Left lung (tissue), 14 donors: ENCODE measurements at places on chromosomes 12 and 14.

DNA sequence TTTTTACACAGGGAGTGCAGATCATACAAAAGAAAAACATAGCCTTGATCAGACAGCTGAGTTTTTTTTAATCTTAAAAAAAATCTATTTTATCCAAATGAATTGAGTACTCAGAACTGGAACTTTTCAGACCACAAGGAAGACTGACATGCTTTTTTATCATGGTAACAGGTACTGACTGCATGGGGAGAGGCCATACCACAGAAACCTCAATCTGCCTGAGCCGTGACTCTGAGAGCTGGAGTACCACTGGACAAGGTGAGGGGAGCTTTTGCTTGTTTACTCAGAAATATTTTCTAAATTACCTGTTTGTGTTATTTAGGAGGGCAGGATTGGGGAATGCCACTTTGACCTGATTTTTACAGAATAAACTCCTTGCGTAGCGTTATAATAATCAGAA is 143.9 kb downstream of the ALX1 start:
- DNase-seq, result no peak

DNA sequence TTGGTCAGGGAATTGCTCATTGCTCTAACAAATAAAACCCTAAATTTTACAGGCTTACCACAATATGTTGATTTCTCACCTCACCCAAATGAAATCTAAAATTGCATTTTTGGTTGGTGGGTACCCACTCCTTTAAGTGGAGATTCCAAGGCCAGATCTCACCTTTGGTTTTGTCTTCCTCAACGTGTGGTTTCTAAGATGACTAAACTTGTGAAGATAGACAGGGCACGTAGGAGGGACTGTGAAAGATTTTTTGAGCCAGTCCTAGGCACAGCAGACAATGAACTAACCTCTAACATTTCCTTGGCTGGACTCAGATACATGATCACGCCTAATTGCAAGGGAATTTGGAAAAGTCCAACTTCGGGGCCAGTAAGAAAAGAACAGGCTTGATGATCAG is 1003.9 kb downstream of the FLRT2 start:
- no peak for DNase-seq

- DNase-seq, result no peak
Measured at GRCh38 chr14:74488786-74489397, 4.2 kb downstream of the NPC2 start.

- DNase-seq, result no peak
Measured at GRCh38 chr12:112705037-112705632, 86.4 kb upstream of the RPH3A start.

DNA sequence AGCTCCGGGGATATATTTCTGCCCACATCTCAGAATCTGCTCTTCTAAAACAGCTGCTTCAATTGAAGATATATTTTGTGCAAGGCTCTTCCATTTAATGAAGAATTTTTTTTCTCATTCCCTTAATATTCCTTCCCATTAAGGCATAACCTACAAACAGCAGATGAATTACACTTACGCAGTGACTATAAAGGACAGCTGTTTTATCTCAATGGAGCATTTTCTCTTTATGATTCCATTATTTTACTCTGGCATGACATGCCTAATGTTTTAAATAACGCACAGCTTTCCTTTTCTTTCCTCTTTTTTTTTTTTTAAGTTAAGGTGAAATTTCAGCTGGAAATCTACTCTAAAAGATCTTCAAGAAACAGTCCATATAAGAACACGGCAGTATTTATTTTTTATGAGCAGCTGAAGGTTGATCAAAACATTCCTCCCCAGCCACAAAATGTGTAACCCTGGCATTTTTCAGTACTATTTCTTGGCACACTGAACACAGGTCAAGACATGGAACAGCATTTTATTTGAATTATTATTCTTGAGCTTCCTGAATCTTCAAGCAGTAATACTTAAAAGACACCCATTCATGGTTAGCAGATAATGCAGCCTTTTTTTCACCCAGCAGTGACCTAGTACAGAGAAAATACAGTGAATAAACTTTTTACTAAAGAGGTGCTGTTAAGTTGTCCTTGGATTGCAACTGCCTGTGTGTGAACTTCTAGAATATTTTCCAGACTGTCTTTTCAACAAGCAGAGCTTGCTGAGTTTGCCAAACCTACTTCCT is 118.1 kb upstream of the FOXN3 start:
- peak; percentile 27 for DNase-seq

GRCh38 chr12:96981911-96982310 is 74.9 kb downstream of the NEDD1 start:
- DNase-seq, result no peak

- DNase-seq, result no peak
Measured at GRCh38 chr14:70697701-70698100, 56.0 kb downstream of the TTC9 start.

- DNase-seq, result no peak
Measured at GRCh38 chr14:51424561-51425251, 184.7 kb downstream of the TMX1 start.

DNA sequence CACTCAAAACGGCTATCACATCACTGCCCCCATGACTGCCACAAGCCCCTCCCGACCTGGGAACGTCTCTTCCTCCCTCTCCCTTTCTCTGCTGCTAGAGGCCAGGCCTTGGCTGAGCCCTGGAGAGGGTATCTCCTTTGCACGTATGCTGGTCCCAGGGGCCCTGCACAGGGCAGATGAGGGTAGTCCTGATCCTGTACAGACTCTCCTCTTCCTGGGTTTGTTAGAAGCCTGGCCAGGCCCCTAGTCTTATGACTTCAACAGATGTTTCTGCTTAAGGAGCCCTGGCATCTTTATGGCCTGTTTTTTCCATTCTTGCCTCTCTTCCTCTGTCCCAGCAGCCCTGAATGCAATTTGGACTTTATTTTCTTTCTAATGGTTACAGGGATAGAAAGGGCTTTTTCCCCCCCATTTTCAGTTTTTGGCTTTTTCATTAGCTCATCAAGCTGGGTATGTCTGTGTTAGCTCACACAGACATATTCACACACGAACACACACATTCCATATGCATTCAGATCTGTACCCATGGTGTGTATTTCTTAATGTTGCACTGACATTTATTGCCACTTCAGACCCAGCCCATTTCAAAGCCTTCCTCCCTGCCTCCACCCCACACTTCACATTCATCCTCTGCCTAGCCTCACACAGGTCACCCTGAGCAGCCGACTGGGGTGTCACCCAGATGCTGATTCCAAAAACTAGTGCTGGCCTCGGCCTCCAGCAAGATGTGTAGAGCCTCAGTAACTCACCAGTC is 203.2 kb downstream of the ZFP36L1 start:
- DNase-seq, result no peak

- DNase-seq, result no peak
Measured at GRCh38 chr14:77730976-77731497, 23.1 kb downstream of the SLIRP start.

DNA sequence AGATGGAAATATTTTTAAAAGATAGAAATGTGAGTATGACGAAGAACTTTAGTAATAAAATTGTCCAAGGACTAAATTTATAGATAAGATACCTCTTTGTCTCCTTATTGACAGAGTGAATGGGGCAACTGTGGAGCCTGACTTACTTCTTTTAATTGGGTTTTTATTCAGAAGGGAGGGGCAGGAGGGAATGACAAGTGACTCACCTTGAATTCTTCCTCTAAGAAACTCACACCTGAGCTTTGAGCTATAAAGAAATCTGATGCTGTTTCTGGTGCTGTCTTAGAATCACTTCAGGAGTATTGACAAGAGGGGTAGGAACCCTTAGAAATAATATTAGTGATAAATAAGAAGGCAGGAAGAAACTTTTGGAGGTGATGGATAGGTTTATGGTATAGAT is 951 bp downstream of the NR1H4 start:
- DNase-seq, result no peak

GRCh38 chr12:66197495-66197921 is 8.5 kb downstream of the IRAK3 start:
- no peak for DNase-seq

- no peak for DNase-seq
Measured at GRCh38 chr14:75539561-75540478, 17.6 kb downstream of the BATF start.
